ENCODE measurements at places on chromosomes 13 and 19.

- DNase-seq = no peak
Observed at GRCh38 chr13:58051807-58052375, 420.3 kb downstream of the PCDH17 start.

- no peak for DNase-seq
Observed at GRCh38 chr19:29772696-29773095, 39.1 kb upstream of the CCNE1 start.

- no peak for DNase-seq
Observed at GRCh38 chr19:19205416-19206410, 2.5 kb upstream of the NR2C2AP start.

DNA sequence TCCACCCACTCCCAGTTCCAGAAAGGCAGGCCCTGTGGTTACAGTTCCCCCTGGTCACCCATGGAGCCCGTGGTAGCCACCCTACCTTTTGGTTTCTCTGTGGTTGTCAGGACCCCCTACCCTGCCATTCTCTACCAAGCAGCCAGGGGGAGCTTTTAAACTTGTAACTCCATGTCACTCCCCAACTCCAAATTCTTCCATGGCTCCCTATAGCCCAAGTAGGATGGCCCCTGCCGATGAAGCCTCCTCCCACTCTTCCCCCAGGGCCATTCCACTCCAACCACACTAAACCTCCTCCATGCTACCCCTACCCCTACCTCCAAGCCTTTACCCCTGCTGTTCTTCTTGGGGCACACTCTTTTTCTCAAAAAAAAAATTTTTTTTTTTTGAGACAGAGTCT lies 2.2 kb downstream of the S1PR2 start:
- no peak for DNase-seq

- DNase-seq = no peak
Observed at GRCh38 chr19:19752760-19753403, 20.0 kb upstream of the ZNF14 start.

- DNase-seq = no peak
Observed at GRCh38 chr13:102904408-102904862, 58.6 kb downstream of the ERCC5 start.

DNA sequence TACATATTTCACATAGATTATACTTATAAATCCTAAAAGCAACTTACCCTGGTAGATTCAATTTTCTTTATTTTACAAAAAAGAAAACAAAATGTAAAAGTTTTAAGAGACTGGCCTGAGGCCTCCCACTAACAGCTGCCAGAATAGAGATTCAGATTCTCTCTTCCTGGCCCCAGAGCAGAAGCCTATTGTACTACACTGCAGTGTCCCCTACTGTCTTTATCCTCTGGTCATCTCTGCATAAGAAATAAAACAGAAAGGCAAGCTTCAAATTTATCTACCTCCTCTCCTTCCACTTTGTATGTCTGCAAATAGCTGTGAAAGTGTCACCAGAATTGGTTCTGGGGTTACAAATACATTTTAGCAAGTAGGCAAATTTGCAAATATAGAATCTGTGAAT lies 1004.1 kb upstream of the PCDH9 start:
- no peak for DNase-seq

- DNase-seq = no peak
Observed at GRCh38 chr13:93118081-93118615, 108.5 kb upstream of the GPC6 start.

- no peak for DNase-seq
Observed at GRCh38 chr19:6298413-6298812, 18.6 kb upstream of the MLLT1 start.

GRCh38 chr19:1823020-1823419 lies 10.9 kb upstream of the ATP8B3 start:
- no peak for DNase-seq

- no peak for DNase-seq
Observed at GRCh38 chr13:80486402-80486801, 145.5 kb upstream of the SPRY2 start.

DNA sequence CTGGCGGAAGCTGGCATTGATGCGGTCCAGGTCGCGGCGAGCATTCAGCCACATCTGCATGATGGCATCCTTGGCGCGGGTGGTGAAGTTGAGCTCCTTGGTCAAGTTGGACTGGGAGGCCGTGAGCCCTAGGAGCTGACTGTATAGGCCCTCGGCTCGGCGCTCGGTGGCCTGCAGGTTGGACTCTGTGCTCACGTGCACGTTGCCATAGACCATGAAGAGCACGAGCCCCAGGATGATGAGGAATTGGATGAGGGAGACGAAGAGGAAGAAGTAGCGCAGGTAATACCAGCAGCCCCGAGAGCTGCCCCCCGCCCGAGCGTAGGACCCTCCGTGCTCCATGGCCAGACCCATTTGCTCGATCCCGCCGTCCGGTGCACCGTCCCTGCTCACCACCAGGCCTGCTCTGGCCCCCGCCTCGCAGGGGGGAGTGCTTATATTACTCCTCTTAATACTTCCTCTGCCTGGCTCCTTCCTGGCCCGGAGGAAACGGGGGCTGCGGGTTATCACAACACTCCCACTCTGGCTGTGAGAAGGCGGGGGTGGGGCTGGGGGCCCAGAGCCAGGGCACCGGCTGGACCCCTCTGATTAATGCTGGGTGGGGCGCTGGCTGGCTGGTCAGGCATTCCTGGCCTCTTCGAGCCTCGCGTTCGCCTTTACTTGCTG lies at the start of gene PLVAP:
Gene PLVAP, minus strand, starts transcription at position 408 of the 666 bp plus-strand sequence. Its CDS starts 54 bp downstream, at position 354.
- DNase-seq = no peak

GRCh38 chr19:44816301-44816700 lies 7.4 kb downstream of the BCAM start:
- no peak for DNase-seq

DNA sequence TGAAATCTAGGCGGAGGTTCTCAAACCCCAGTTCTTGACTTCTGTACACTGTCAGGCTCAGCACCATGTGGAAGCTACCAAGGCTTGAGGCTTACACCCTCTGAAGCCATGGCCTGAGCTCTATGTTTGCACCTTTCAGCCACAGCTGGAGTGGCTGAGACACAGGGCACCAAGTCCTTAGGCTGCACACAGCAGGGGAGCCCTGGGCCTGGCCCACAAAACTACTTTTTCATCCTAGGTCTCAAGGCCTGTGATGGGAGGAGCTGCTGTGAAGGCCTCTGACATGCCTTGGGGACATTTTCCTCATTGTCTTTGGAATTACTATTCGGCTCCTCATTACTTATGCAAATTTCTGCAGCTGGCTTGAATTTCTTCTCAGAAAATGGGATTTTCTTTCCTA lies 503.2 kb upstream of the PCDH20 start:
- DNase-seq = no peak

DNA sequence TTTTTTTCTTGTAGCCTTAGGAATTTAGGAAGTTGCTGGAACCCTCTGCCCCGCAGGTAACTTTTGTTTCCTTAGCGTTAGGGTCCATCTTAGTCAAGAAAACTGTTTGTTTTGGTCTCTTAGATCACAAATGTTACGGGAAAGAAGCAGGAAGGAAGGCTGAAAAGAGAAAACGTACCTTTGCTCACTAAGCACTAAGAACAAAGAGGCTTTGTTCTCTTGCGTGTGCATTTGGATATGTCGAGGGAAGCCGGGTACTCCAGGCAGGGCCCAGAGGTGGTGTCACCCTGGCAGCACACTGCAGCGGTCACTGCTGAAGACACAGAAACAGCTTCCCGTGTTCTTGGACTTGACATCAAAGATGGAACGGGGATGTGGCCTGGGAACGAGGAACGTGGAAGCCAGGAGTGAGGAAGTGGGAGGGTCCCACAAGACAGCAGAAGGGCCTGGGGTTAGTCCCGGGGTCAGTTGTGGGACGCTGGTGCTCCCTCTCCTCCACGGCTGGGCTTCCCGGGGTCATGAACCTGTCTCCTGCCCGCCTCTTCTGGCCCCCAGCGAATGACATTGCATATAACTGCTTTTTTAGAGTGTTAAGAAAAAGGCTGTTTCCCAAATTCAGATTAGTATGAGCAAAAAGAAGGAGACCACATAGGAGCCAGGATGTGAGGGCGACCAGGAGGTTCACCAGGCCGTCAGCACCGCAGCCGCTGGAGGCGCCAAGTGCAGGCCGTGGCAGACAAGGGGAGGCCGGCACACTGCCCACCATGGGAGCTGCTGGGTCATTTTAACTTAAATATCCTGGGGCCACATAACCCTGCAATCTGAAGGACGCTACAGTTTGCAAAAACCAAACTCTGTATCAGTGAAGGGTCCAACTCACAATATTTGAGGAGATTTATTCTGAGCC lies 31.6 kb downstream of the ATP11A start:
- no peak for DNase-seq

- DNase-seq = no peak
Observed at GRCh38 chr13:60158321-60158801, 5.4 kb downstream of the DIAPH3 start.

DNA sequence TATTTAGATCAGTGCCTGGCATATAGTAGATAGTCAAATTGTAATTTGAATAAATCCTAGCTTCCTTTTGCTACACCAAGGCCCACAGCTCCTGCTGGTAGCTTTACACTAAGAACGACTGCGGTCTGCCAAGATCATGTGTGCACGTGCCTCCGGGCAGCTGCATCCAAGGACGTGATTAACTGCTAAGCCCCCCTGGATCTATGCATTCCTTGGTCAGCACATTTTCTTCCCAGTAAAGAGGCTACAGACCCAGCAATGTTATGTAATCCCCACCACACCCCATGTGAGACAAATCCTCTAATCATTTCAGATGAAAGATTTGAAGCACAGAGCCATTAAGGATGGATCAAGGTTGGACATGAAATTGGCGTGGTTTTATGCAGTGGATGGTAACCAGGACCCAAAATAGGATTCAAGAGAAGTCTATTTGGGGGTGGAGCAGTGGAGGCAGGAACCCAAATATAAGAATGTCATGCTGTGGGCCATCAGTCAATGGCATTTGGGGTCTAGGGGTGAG lies 65.2 kb upstream of the PEG3 start:
- DNase-seq = no peak

DNA sequence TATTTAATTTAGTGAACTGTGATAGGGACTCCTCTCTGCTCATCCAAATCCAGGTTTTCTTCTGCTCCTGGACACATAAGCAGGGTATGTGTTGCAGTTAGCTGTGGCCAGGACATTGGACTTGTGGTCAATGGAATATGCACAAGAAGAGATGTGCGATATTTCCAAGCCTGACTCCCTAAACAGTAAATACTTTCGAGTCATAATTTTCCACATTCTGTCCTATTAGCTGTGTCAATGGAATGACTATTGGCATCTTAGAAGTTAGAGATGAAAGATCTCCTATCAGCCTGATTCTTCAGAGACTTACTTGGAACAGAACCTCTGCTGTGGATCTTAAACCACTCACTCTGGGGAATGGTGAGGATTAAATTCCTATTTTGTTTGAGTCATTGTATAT lies 771.0 kb downstream of the EFNB2 start:
- no peak for DNase-seq

- no peak for DNase-seq
Observed at GRCh38 chr13:27919659-27919933, 204 bp upstream of the PDX1 start.

DNA sequence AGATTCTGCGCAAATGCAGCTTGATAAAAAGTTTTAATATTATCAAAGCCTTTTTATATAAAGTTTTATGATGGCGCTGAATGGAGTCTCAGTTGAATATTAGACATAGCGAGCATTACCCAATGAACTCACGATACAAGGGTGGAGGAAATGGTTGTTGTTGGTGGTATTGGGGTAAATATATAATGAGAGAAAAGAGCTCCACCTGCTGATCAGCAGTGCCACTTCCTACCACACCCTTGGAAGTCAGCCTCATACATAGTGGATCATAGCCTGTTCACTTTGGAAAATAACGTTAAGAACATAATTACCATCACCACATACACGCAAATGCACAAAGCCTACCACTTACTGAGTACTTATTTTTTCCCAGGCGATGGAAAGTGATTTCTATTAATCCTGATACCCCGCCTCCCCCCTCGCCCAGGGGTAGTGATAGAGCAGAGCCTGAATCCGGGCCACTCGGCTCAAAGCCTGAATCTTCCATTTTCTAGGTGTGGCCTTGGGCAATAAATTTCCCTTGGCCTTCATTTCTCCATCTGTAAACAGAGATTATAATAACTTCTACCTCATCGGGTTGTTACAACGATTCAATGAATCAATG lies 358.3 kb downstream of the KLF5 start:
- DNase-seq = no peak

GRCh38 chr13:98300956-98301641 lies 124.0 kb upstream of the RNF113B start:
- DNase-seq = no peak

GRCh38 chr19:18807861-18808331 lies 16.8 kb upstream of the COMP start:
- no peak for DNase-seq

GRCh38 chr13:109126178-109126577 lies 496.8 kb downstream of the MYO16 start:
- DNase-seq = no peak

- DNase-seq = no peak
Observed at GRCh38 chr13:21557995-21558394, 46.0 kb downstream of the MICU2 start.

GRCh38 chr19:45515081-45515624 lies 7.9 kb downstream of the VASP start:
- no peak for DNase-seq

DNA sequence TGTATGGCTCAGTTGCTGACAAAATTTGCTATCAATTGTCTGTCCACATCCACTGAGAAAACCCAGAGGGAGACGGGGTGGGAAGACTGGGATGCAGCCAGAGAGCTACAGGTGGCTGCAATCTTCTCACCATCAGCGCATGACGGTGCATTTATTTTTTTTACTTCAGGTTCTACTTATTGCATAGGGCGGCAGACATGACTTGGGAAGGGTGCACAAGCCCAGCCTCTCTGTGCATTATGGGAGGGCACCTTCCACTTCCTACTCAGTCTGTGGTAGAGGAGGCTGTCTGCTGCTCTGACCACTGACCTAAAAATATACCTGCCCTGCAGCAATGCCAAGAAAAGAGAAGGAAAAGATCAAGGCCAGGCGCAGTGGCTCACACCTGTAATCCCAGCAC lies 73.1 kb downstream of the ABCC4 start:
- DNase-seq = no peak

DNA sequence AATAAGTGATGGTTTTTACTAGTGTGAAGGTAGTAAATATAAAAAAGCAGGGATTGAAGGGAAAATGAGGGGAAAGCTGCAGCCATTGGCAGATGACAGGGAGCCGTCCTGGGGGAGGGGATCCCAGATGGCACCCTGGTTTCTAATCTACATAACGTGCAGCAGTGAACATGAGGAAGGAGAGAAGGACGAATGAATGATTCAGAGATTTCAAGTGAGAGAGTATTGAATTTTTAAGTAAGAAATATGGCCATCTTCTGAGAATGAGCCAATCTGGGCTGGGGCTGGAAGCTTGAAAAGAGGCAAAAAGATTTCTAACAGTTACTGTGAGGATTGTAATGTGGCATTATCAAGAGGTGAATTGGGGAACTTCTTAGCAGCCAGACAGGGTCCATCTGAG lies 414.2 kb downstream of the MYO16 start:
- no peak for DNase-seq

DNA sequence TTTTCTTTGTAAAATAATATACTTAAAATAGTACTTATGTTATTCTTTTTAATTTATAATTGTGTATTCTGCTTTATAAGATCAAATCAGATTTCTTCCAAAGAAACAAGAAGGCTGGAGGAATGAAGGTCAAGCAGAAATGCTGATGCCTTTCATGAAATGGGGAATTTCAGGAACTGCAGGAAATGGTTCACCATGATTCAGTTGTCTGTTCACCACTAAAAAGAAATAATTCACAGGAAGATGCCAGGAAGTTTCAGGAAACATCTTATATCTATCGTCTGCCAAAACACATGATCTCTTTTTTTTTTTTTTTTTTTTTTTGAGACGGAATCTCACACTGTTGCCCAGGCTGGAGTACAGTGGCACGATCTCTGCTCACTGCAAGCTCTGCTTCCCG lies 15.7 kb upstream of the SCEL start:
- no peak for DNase-seq

Data from AG04449 (cell line).